ENCODE measurements at places on chromosomes 7 and 10.
A peak's percentile ranks its signal among the peaks of the same experiment; 100 is the strongest.

DNA sequence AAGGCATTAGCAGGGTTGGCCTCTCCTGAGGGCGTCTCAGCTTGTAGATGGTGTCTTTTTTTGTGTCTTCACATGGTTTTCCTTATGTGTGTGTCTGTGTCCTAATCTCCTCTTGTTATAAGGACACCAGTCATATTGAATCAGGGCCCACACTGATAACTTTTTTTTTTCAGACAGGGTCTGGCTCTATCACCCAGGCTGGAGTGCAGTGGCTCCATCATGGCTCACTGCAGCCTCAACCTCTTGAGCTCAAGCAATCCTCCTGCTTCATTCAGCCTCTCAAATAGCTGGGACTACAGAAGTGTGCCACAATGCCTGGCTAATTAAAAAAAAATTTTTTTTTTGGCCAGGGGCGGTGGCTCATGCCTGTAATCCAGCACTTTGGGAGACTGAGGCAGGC lies 41.3 kb upstream of the KMT2C start:
- DNase-seq, result no peak

- DNase-seq, result no peak
Measured at GRCh38 chr7:30912986-30913811, 1.5 kb downstream of the AQP1 start.

GRCh38 chr10:17031637-17032635 lies 97.7 kb downstream of the CUBN start:
- no peak for DNase-seq

DNA sequence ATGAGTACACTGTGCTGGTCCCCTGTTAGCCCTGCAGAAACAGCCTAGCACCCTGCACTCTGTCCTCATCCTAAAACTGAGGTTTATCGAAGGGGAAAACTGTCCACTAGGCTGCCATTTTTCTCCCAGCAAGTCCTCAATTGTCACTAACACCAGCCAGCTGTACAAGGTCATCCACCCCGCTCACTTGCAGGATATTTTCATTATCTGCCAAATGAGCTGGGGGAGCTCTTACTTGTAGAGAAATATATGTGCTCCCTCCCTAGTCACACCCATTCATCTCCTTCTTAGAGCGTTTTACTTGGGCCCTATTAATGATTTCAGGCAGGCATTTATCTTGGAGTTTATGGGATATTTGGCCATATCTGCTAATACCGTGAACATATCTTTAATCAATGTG lies 413.5 kb upstream of the NFE2L3 start:
- DNase-seq, result no peak

- no peak for DNase-seq
Measured at GRCh38 chr10:67864607-67865371, 19.7 kb upstream of the SIRT1 start.

GRCh38 chr7:149214020-149214720 lies 18.8 kb downstream of the ZNF282 start:
- no peak for DNase-seq

DNA sequence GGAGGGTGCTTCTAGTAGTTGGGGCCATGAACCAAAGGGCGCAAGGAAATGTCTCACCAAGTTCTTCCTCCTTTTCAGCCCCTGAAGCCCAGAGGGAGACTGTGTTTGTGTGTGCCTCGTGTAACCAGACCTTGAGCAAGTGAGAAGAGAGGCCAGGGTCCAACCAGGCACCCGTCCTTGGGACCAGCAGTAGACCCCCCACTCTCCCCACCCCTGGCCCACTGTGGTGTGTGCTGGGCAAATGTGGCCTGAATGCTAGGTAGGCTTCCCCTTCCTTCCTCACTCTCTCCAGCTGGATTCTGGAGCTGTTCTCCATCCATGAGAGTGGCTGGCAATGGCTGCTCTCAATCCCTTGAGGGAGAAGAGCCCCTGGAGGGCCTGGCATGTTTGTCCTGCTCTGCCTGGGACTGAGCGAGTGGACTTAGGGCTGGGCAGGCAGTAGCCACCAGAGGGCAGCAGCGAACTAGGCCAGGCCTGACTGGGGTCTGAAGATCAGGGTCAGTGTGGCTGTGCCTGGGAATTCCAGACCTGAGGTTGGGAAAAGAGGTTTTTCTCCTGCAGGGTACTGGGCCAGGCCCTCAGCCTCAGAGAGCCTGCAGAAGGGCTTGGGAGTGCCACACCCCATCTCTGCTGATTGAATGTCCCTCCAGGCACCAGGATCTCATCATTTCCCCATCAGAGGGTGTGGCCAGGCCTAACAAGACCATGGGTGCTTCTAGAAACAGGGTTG lies 12.5 kb downstream of the SFRP5 start:
- DNase-seq, result peak; percentile 45

GRCh38 chr10:80414142-80414895 lies 6.0 kb downstream of the PRXL2A start:
- DNase-seq, result no peak

DNA sequence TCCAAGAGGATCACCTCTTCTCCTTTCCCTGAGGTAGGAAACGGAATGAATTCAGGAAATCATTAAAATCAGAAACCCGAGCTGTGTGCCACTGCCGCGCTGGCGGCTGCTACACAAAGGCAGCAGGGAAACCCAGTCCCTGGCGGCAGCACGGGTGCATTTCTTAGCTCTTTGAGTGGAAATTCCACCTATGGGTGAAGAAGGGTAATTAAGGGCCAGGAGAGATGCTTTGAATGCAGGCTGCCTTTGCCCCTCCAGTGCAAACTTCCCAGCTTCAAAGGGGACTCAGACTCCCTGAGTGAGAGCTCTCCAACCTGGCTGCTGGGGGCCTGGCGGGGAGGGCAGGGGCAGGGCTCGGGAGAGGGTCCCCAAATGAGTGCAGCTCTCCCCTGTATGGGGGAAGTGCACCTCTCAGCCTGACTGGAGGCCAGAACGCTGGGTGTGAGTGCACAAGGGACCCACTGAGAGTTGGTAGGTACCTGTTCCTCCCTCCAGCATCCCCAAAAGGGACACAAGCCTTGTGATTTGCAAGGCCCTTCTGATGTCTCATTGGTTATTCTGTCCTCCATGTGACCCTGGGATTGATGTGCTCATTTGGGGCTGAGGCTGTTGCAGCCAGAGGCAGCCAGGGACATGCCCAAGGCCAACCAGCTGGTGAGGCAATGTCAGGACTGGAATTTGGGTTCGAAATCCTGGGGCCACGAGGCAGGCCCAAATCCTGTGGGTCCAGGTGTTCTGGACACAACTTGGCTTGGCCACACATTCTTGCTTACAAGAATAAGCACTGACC lies 16.3 kb upstream of the ZMIZ1 start:
- no peak for DNase-seq

DNA sequence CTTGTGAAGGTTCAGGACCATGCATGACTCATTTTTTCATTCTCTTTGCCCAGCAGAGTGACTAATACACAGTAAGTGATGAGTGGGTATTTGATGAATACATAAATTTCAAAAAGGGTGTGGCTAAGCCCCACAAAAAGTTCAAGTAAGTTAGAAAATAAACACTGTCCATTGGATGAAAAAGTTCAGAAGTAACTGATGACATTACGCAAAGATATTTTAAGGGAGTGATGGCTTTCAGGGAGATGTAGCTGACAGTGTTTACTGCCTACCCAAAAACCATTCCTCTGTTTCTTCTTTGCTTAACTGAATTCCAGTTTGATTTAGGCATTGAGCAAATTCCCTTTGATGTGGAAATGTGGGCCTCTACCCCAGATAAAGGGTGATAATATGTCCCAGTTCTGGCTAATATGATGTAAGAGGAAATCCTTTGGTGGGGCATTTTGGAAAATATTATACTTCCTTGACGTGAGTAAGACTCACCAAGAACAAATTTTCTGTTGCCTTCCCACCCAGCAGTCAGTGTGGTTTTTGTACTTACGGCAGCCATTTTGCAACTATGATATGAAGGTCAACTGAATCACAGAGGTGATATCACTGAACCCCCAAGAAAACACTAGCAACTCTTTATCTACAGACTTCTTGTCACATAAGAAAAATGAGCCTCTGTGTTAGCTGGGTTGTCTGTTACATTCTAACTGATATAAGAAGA lies 29.0 kb upstream of the EBLN1 start:
- DNase-seq, result peak; percentile 31

DNA sequence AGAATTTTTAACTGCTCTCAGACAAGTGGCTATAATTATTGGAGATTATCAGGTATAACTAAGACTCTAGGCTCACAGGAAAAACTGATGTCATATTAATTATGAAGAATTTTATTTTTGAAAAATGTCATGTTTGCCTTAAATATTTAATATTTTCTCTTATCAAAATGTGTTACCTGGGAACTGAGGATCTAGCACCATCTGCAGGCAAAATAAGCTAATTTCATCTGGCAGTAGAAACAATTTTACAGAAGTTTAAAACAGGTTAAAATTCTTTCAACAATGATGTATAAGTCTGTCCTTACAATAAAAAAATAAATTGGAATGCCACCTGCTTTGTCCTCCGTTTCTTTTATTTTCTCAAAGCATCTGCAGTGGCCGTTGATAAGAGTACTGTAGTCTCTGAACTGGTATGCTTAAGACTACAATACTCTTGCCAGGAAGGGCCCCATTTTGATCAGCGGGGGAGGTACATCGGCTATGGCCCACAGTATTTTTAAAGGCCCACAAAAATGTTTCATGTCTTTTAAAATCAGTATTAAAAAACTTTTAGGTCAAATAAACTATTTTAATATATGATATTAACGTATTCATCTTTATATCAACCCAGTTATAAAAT lies 81.3 kb downstream of the VWDE start:
- DNase-seq, result peak; percentile 28

DNA sequence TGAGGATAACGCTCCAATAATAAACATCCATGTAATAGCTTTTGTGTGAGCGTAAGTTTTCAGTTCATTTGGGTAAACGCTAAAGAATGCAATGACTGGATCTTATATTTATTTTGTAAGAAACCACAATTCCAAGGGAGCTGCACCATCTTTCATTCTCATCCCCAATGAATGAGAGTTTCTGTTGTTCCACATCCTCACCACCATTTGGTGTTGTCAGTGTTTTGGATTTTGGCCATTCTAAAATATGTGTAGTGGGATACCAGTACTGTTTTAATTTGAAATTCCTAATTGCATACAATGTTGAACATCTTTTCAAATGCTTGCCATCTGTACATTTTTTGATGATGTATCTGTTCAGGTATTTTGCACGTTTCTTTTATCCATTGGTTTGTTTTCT lies 50.9 kb upstream of the SEMA3D start:
- no peak for DNase-seq

GRCh38 chr7:42456267-42456666 lies 219.3 kb upstream of the GLI3 start:
- no peak for DNase-seq

- DNase-seq, result no peak
Measured at GRCh38 chr10:99393683-99394082, 36.7 kb downstream of the GOT1 start.

DNA sequence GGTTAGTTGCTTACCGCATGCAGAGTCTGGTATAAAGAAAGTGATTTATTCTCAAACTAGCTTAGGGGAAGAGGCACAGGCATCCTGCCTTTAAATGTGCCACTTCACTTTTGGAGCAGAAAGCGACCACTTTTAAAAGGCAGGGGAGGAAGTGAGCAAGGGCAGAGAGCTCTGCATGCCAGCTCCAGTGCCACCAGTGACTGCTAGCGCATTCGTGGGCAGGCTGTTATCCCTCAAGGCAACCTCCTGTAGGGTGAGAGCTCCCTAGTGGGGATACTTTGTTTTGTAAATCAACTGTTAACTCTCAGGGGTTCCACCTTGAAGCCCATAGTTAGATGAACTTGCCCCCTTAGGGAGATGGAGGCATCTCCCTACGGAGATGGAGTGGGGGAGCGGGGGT lies 29.4 kb upstream of the GRB10 start:
- no peak for DNase-seq

GRCh38 chr7:38863601-38864291 lies 45.2 kb downstream of the VPS41 start:
- no peak for DNase-seq

DNA sequence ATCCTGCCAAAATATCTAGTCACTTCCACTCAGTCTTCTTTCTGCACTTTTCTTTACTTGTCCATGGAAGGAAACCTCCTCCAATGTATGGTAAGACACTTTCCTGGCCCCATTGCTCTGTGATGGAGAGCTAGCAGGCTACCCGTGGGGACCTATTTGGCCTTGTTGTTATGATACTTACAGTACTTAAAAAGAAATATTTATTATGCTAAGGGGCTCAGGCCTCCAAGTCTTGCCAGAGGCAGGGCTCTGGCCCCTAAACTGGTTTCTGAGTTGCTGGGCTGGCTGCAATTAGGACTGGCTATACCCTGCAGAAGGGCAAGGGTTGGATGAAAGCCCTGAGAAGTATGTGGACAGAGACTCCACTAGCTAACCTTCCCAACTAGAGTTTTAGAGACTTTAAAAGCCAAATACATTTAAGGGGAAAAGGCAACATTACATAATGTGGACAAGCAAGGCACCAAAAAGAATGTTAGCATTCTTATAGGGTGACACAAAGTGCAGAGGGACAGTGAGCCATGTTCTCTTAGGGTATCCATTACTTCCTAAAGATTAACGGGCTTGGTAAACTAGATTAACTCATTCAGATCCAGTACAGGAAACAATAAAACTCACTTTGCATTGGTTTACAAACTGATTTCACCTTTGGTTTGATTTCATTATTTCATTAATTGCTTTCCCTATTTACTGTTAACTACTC lies 84.9 kb upstream of the INHBA start:
- DNase-seq, result no peak

GRCh38 chr7:74542558-74543117 lies 88.9 kb downstream of the GTF2IRD1 start:
- DNase-seq, result no peak

DNA sequence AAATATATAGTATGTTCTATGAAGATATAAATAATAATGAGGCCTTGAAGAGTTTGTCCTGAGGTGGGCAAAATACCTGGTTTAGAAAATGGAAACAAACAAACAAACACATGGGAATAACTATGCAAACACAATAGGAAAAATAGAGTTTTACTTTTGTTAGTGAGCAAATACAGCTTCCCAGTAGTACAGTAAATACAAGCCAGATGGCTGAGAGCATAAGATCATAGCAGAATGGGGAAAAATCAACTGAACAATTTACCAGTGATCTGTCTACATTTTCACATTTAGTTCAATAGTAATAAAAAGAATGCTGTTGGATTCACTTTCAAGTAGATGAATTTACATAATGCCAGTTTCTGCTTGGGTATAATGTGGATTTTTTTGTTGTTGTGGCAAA lies 45.1 kb downstream of the ADD3 start:
- no peak for DNase-seq

- no peak for DNase-seq
Measured at GRCh38 chr10:91788527-91788926, 9.7 kb upstream of the TNKS2 start.

DNA sequence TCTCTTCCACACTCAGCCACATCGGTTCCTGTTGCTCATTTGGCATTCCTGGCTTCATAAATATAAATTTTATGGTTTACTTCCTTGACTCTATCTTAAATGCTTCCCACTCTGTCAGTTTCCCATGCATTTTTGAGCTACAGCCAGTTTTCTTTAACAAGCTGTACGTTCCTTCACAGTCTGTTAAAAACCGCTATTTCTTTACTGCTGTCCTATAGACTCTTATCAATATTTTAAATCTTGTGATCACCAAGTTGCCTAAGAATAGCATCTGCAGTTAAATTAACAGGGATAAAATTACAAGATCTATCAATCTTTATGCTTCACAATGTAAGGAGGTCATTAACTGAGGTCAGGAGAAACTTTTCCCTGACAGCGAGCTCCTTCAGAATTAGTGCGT lies 103.1 kb upstream of the RHOBTB1 start:
- no peak for DNase-seq

Measured in fibroblast of the conjunctiva (primary cell).